Eye (tissue), 1 donor: ENCODE measurements at places on chromosomes 2 and 18.

GRCh38 chr2:177187631-177188312, 24.8 kb upstream of the HNRNPA3 start:
- no peak for DNase-seq

- DNase-seq = no peak
Measured at GRCh38 chr2:186592137-186592875, 2.5 kb downstream of the ITGAV start.

- peak; percentile 76 for DNase-seq
Measured at GRCh38 chr2:236744281-236744705, 174.7 kb downstream of the ACKR3 start.

DNA sequence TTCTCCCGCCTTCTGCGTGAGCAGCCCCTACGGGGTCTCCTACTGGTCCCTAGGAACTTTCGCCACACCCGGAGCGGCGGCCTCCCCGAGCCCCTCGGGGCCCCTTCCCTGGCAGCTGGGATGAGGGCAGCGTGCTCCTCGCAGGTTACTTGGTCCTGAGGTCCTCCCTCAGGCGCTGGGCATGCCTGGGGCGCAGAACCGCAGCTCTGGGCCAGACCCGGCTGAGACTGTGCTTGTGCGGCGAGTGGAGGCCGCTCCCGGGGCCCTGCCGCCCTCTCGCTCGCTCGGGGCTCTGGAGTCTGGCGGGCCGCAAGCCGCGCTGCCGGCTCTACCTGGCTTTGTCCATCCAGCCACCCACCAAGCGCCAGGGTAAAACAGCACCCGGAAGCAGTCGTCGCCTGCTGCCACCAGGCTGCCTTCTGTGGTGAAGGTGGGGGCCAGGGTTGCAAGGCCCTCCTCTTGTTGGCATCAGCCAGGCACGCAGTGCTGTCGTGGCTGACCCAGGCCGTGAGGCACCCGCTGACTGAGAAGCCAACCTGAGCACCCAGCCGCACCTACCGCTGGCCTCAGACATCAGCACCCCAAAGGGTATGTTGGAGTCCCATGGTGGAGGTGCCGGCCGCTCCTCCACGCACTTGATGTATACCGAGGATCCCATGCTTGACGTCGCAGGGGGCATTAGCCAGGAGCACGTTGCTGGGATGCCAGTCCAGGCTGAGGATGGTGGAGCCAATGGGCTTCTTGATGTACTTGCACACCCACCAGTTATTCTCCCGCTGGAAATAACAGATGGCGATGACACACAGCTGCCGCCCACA, 46.1 kb upstream of the PTH2R start:
- DNase-seq = no peak

- no peak for DNase-seq
Measured at GRCh38 chr18:62206593-62206992, 19.5 kb downstream of the RELCH start.

DNA sequence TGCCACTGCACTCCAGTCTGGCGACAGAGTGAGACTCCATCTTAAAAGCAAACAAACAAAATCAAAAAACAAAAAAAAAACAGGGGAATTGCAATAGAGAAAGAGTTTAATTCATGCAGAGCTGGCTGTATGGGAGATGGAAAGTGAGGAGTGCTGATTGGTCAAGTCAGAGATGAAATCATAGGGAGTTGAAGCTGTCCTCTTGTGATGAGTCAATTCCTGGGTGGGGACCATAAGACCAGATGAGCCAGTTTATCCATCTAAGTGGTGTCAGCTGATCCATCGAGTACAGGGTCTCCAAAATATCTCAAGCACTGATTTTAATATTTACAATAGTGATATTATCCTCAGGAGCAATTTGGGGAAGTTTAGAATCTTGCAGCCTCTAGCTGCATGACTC, 45.3 kb downstream of the FRZB start:
- no peak for DNase-seq

- DNase-seq = no peak
Measured at GRCh38 chr2:10226038-10226724, 76.5 kb upstream of the HPCAL1 start.

DNA sequence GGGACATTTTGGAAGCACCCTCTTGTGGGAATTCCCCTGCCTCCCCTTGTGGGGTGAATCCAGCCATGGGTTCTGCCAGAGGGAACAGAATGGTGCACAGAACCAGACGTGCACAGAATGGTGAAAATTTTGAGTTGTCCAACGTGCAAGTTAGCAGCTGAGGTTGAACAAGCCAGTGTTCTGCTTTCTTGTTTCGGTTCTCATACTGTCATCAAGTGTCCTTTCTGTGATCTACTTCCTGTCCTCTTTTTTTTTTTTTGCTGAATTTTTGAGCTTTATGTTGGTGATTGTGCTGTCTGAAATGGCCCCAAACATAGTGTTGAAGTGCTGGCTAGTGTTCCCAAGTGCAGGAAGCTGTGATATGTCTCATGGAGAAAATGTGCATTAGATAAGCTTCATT, 21.5 kb upstream of the REEP1 start:
- DNase-seq = no peak

DNA sequence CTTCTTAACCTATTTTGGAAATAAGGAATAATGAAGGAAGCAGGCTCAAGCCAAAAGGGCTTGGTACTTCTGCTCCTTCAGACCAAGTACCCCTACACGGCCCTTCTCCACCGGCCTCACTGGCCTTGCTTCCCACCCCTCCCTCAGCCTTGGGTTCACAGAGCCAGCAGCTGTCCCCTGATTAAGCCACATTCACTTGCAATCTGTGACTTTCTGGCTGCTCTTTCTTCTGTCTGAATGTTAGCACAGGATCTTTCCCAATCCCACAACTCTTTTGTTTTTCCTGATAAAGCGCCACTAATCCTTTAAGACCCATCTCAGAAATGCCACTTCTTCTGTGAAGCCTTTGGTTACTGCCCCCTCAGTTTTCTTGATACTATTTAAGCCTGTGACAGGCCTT, 52.4 kb downstream of the REEP1 start:
- no peak for DNase-seq

DNA sequence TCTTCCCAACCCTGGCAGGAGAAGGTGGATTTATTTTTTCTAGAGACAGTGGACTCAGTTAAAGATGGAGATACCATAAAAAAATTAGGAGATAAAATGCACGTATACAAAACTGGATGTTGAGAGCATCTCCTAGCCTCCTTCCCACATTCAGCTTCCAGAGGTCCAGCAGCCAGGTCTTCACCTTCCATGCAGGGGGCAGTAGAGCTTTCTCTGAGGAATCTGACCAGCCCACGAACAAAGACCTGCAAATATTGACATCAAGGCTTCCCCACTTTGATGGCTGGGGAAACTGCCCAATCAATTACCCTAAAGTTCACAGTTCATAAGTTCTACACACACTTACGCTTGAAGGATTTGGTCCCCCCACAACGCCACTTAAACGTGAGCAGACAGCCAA, 24.5 kb downstream of the AQP4 start:
- DNase-seq = no peak

GRCh38 chr2:205731583-205731981, 49.3 kb downstream of the NRP2 start:
- peak; percentile 20 for DNase-seq

DNA sequence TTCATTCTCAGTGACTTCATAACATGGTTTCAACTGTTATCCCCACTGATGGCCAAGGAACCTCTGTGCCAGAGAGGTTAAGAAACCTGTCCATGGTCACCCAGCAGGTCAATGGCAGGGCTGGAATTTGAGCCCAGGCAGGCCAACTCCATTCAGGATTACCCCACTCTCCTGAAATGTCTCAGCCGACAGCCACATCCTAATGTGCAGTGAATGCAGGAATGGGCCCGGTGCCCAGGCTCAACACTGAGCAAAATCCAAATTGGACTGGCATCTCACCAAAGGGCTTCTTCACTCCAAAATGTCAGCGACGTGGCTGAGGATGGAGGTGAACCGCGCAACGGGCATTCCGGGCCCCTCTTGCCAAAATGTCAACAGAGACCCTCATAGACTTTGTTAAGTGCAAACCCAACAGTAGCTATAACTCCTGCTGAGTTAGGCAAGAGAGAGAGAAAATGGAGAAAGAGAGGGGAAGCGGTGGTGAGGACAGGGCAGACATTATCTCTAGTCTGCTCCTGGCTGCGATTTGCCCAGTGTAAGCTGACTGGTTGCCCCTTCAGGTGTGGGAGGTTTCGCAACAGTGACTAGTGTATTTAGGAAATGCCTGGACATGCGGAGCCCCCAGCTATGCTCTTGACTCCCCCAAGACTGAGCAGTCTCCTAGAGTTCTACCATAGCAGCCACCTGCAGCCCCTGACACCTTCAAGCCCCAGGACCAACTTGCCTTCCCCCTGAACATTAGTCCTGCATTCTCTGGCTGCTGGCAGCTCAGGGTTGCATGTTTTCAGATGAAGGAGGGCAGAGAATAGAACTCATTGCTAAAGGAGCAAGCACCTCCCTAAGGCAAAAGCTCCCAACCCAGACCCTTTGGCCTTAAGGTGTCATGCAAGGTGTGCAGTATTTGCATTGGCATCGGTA, 167.7 kb downstream of the ANAPC1 start:
- DNase-seq = no peak
